ENCODE measurements at places on chromosomes 12 and 14. TPM values are rescaled to one million over a fixed set of nuclear protein-coding genes. Genes with fewer than 3 reads are reported as not detected.

LMO3 gene
- total RNA-seq, result not detected

SUOX gene
- total RNA-seq, result 12.4 TPM

KRT80 gene
- total RNA-seq, result 1.2 TPM

C3AR1 gene
- total RNA-seq, result 0.09 TPM

FIGNL2 gene
- total RNA-seq, result 1.2 TPM

FOXN4 gene
- total RNA-seq, result not detected

LRP6 gene
- total RNA-seq, result 57.2 TPM

SLC17A8 gene
- not detected for total RNA-seq

PTPRO gene
- total RNA-seq, result not detected

SMOC1 gene
- total RNA-seq, result 3.1 TPM

KRT73 gene
- not detected for total RNA-seq

ATG101 gene
- 79.6 TPM for total RNA-seq

OAS2 gene
- 8.4 TPM for total RNA-seq

ABCC9 gene
- total RNA-seq, result 0.05 TPM

C2CD5 gene
- 16.2 TPM for total RNA-seq
